HTR-8/SVneo (cell line): ENCODE measurements at places on chromosomes 12 and 14.

DNA sequence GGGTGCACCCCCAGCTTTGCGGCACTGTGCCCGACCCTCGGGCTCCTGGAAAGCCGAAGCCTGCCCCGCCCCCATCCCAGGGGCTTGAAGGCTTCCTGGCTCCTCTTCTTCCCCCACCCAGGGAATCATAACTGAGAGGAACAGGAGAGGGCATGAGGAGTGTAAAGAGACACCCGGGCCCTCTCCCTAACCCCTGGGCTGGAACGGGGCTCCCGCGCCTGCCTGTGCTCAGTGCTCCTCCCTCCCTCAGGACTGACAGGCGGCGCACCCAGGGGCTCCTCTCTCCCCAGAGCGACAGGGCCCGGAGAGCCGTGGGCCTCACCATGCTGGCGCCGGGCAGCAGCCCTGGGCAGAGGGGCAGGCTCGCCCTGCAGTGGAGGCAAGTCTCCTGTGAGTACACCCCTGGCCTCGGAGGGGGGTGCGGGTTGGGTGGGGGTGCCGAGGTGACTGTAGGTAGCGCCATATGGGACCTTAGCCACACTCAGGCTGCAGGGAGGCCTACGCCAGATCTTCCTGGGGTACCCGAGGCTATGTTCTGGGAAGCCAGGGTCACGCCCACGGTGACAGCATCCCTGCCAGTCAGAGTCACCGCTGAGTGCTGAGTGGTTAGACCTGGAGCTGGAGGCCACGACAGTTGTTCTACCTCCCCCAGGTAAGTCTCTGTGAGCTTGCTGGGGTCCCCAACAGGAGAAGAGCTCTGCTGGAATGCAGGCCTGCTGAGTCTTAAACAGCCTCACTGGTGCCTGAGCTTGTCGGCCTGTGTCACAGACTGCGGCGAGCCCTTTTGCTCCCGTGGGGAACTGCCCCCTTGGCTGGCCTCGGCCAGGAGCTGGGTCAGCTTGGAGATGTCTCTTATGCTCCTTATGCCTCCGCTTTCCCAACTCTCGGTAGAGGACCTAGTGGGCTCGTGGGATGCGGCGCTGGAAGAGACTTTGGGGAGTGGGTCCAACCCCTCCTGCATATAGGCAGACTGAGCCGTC is 7.8 kb downstream of the LRTM2 start:
- no peak for DNase-seq

DNA sequence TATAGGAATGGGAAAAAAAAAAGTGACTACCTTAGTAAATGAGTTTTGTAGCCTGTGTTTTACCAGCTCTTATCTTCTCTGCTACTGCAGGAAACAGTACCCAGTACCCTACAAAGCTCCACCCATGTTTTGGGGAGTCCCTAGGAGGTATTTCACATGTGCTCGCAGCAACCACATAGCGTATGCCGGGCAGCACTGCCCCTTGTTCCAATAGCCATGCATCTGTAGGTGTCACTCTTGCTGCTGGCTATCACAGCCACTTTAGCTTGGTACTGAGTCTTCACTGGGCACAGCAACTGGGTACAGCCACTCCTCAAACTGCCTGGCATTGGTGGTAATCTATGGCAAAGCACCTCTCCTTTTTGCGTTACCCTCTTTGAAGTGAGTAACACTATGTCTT is 2.0 kb upstream of the MDM1 start:
- DNase-seq, result peak; percentile 19

- peak; percentile 44 for DNase-seq
Observed at GRCh38 chr12:108950991-108951739, 69.7 kb downstream of the SVOP start.

DNA sequence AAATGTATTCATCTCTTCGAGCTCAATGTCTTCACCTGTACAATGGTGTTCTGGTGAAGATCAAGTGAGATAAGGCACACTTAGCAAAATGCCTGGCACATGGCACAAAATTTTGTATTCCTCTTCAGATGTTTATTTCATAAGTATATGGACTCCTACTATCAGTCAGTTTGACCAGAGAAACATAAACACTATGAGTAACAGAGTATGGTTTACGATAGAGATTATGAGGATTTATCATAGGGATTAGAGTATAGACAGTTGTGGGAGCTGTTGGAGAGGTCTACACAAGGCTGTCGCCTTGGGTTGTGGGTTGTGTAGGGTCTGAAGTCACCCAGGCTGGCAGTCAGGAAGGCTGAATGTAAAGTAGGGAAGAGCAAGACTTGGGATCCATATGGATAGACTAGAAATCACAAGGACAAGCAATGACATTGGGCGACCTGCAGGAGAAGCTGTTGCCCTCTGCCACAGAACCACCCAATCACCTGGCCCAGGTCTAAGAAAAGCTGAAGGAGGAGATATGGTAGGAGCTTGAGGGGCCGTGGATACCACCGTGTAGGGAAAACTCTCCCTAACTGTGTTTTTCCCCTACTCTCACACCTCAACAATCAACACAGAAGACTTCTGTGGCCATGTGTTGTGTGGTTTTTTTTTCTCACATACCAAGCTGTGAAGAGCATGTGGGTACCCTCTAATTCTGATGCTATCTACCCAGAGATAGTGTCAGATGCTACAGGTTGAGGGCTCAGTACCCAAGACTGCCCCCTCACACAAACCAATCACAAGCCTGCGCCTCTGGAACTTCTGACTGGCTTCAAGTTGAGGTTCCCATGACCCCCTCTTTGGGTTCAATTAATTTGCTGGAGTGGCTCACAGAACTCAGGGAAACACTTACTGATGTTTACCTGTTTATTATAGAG is 27.2 kb upstream of the RESF1 start:
- DNase-seq, result no peak

DNA sequence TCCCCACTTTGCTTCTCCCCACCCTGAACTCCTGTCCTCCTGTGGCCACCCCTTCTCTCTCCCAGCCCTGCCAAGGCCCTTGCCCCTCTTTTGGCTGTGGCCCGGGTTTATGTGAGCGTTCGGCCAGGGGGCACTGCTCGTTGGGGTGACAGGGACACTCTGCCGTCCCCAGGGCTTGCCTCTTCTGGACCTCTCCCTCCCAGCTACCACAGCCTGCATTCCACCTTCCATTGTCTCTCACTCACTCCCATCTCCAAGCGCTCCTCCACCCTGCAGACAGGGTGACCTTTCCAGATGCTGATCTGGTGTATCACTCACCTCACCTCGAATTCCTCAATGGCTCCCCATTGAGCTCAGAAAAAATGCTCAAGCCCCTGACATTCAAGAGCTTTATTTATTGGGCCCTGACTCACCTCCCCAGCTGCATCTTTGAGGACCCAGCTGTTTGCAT is 1.4 kb downstream of the SERPINA9 start:
- DNase-seq, result peak; percentile 24

- DNase-seq, result no peak
Observed at GRCh38 chr12:29187756-29188155, 38.7 kb downstream of the FAR2 start.

GRCh38 chr14:77615361-77616132 is 890 bp downstream of the SPTLC2 start:
- no peak for DNase-seq

DNA sequence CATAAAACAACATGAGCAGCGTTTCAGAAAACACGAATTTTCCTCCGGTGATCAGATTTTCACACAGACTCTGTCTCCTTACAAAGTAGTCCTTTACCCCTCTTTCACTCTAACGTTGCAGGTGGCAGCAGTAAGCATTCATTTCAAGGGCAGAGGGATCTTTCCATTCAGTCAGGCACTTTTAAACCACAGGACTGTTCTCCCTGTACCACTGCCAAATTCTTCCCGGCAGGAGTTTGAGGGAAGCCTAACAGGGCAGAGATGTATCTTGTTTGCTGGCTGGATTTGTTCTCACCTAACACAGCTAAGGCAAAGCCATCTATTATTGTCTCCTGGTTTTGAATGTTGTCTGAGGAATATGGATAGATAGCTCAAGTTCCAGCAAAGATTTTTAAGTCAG is 1187.3 kb upstream of the SEL1L start:
- DNase-seq, result peak; percentile 3

GRCh38 chr14:69327507-69327906 is 67.5 kb downstream of the GALNT16 start:
- no peak for DNase-seq

- no peak for DNase-seq
Observed at GRCh38 chr14:29735459-29735858, 192.2 kb downstream of the PRKD1 start.

- DNase-seq, result no peak
Observed at GRCh38 chr12:132151145-132151765, 7.0 kb downstream of the NOC4L start.

DNA sequence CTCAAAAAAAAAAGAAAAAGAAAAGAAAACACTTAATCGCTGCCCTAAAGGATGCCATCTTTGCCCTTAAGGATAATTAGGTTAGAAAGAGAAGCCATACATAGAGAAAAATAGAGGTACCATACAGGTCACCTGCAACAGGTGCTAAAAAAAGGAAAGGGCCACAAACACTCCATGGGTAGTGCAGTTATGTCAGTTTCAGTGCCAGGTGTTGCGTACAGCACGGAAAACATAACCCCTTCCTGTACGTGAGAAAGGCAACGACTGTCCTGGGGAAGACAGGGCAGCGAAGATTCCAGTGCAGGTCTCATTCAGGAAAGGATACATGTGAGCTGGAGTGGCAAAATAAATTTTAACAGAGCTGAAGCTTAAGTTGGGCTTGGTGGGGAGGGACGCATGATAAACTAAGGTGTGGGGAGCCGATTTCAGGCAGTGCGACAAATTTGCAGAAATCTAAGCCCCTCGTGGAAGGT is 553 bp upstream of the DAZAP2 start:
- no peak for DNase-seq

GRCh38 chr12:6639151-6639801 is 3.5 kb upstream of the LPAR5 start:
- DNase-seq, result no peak

GRCh38 chr14:36521598-36522345 is 1.7 kb upstream of the NKX2-1 start:
- no peak for DNase-seq

- no peak for DNase-seq
Observed at GRCh38 chr12:27012239-27012981, 1.8 kb downstream of the TM7SF3 start.

DNA sequence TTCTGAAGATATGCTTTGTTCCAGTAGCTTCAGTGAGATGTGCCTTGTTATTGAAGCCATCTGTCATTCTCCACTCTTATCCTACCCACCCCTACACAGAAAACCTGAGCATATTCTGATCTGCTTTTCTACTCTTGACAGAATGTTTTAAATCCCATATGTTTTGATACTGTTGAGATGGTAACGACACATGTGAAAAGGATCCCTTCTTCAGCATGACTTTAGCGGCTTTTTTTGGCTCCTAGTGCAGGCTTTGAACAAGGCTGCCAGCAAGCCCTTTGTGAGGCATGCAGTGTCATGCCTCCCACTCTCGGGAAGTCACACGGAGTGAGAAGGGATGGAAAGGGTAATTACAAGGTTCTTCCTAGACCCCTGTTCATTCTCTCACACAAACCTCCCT is 228.8 kb upstream of the RGS6 start:
- DNase-seq, result no peak

GRCh38 chr14:91830777-91831176 is 36.6 kb downstream of the TC2N start:
- no peak for DNase-seq

GRCh38 chr12:12693111-12693671 is 2.8 kb downstream of the GPR19 start:
- DNase-seq, result no peak

GRCh38 chr12:110004598-110004997 is 5.4 kb downstream of the ANKRD13A start:
- DNase-seq, result no peak

GRCh38 chr12:52336641-52337040 is 15.4 kb upstream of the KRT83 start:
- DNase-seq, result no peak

DNA sequence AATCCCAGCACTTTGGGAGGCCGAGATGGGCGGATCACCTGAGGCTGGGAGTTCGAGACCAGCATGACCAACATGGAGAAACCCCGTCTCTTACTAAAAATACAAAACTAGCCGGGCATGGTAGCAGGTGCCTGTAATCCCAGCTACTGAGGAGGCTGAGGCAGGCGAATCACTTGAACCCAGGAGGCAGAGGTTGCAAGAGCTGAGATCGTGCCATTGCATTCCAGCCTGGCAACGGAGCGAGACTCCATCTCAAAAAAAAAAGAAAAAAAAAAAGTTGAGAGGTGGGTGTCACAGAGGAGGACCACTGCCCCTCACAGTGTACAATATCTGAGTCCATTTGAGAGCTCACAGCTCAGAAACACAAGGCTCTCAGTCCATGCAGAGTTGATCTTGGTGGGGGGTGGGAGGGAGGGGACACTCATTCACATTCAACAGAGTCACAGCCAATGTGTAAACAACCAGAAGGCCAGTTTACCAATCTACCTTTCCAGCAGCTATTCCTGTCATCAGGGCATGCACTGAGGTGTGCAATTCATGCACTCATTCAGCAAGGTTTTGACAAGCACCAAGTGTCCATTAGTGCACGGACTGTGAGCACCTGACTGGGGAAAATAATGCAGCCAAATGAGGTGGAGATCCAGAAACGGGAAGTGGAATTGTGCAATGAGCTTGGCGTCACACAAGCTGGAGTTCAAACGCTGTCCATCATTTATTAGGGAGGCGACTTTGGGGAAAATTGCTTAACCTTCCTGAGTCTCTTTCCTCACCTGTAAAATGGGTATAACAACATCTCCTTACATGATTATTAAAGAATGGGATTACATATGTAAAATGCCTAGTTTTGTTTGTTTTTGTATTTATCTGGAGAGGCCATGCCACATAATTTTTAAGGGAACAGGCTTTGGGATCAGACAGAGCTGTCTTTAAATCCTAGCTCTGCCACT is 4.4 kb upstream of the EIF5 start:
- no peak for DNase-seq
